ENCODE measurements at places on chromosomes 7 and 10. TPM values are rescaled to one million over a fixed set of nuclear protein-coding genes. Genes with fewer than 3 reads are reported as not detected.

The GSDME gene
- total RNA-seq, result 6.4 TPM

The OR2A1 gene
- not detected for total RNA-seq

The SLC39A12 gene
- not detected for total RNA-seq

The GPR26 gene
- not detected for total RNA-seq

The CYP2C18 gene
- total RNA-seq, result 0.15 TPM

The GIMAP7 gene
- 26.0 TPM for total RNA-seq

Data from left cardiac atrium (tissue), 4 donors.